ENCODE measurements at places on chromosomes 5 and 9. TPM values are rescaled to one million over a fixed set of nuclear protein-coding genes. Genes with fewer than 3 reads are reported as not detected.

The CDH6 gene
- not detected for polyA plus RNA-seq

The EDIL3 gene
- not detected for polyA plus RNA-seq

The CRHBP gene
- polyA plus RNA-seq: 0.75 TPM

The GGTA1 gene
- polyA plus RNA-seq: 0.20 TPM

The ADAMTS12 gene
- polyA plus RNA-seq: not detected

DNA sequence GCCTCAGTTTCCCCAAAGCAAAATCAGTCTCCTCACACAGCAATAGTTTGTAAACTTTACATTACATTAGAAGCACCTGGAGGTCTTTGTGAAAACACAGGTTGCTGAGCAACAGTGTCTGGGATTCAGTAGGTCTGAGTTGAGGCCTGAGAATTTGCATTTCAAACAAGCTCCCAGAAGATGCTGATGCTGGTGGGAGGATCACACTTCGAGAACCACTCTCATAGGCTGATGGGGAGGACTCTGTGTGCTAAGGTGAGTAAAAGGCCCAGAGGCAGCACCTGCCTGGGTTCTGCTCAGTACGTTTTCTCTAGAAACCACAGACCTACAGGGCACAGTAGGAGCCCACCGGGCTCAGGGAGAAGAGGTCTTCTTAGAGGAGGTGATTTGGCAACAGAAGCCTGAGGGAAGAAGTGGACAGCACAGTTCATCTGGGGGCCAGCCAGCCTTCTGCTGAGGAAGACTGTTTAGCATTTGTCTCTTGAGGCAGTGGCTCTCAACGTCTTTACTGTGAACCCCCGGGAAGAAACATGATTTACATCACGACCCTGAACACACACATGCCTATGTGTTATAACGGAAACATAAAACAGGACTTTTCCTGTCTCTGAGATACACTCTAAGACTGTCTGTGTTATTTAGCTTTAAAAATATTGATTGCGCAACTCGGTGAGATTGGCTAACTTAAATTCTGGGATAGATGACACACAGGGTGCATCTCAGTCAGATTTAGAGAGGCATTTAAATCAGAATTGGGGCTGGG lies 24.8 kb upstream of the DENND1A start:
- DNase-seq: no peak

GRCh38 chr9:108859459-108860114 lies 2.5 kb upstream of the ACTL7A start:
- no peak for DNase-seq

DNA sequence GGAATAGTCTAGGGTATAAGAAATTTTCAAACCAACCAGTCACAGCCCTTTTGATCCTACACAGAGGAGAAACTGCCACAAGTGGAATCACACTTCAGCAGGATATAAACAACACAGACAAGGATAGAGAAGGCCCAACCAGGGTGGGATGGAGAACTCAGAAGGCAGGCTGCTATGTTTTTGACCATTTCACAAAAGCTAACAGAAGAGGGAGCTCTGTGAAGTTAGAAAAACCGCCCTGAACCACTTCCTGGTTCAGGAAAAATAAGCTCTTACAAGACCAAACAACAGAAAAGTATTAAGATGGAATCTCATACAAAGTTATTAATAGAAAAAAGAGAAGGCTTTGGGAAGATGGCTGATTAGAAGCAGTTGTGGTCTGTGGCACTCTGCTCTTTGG lies 960 bp upstream of the IFNB1 start:
- DNase-seq: no peak

DNA sequence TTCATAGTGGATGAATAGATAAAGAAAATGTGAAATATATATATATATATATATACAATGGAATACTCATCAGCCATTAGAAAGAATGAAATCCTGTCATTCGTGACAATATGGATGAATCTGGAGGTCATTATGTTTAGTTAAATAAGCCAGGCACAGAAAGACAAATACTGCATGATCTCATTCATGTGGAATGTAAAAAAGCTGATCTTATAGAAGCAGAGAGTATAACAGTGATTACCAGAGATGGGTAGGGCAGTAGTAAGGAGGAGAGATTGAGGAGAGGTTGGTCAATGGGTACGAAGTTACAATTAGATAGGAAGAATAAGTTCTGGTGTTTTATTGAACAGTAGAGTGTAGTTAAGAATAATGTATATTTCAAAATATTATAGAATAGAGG lies 19.7 kb upstream of the PCDHAC2 start:
- no peak for DNase-seq

DNA sequence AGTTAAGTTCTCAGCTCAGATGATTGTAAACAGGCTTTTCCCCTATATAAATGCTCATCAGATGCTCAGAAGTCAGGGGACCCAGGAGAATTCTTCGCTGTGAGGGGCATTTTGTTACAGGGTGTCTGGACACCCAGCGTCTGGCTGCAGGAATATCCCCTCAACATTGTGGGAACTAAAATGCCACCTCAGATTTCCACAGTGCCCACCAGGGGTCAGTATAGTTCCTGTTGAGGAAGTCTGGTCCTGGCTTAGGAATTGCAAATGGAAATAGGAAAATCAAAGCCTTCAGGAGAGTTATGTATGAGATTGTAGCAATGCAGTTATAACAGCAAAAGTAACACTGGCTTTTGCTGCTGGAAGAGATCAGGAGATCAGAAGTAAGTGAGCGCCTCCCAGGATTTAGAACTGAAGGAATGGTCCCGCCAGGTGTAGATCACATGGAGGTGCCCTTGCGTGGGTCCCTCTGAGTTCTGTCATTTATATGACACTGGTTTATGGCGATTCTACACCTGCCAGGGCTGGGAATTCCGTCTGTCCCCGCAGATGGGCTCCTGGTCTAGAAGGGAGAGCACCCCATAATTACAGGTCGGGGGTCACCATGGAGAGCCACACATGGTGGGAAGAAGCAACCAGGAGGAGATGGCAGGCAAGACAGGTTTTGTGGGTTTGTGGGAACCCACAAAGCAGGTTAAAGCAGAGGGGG lies 47.1 kb upstream of the CTSL start:
- peak; percentile 24 for DNase-seq

GRCh38 chr5:94522117-94522516 lies 96.3 kb downstream of the KIAA0825 start:
- DNase-seq: no peak

DNA sequence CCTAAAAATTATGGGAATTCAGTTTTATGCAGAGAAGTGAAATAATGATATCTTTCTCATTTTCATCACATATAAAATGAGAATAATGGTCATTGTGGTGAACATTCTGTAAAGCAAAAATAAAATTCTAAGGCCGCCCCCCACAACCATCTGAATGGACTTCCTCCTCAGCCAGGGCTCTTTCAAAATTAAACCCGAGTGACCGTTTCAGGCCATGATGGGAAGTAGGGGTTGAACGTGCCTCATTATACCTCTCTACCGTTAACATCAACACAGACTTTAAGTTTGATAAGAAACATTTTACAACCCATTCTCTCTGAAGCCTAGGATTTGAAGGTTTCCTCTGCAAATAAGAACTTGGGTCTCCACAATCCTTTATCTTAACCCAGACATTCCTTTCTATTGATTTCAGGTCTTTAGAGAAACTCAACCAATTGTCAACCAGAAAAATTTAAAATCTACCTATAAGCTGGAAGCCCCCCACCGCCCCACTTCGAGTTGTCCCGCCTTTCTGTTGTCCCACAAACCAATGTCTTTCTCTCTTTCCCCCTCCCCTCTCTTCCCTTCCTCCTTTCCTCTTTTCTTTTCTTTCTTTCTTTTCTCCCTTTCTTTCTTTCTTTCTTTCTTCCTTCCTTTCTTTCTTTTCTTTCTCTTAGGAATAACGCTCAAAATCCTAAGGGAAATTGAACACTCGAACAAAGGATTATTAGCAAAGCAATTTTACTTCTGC lies 1.7 kb upstream of the TMCO6 start:
- DNase-seq: no peak

DNA sequence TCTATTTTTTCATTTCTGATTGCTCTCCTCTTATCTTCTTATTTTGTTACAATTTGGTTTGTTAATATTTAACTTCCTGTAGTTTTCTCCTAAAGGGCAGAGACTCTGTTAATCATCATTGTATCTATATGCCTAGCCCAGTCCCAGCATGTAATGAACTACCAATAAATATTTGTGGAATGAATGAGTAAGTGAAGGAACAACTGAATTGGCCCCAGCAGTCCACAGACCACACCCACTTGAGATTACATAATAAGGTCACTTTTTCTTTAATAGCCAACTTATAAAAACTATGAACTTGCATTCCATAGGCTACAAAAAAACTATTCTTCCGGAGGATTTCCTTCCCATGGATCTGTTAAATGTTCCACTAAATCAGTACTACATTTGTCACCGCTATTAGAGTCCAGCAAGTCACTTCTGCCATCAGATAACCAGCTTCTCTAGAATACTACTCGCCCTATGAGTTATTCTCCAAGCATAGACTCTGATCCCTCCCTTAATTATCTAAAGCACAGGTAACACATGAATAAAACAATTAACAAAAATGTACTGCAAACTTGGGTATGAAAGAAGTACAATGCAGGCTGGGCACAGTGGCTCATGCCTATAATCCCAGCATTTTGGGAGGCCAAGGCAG lies 27.5 kb upstream of the TNPO1 start:
- DNase-seq: no peak

GRCh38 chr5:115586525-115587146 lies 15.6 kb downstream of the TICAM2 start:
- peak; percentile 56 for DNase-seq

- no peak for DNase-seq
These were observed 157.5 kb upstream of the IER5L start for GRCh38 chr9:129335464-129336129.

DNA sequence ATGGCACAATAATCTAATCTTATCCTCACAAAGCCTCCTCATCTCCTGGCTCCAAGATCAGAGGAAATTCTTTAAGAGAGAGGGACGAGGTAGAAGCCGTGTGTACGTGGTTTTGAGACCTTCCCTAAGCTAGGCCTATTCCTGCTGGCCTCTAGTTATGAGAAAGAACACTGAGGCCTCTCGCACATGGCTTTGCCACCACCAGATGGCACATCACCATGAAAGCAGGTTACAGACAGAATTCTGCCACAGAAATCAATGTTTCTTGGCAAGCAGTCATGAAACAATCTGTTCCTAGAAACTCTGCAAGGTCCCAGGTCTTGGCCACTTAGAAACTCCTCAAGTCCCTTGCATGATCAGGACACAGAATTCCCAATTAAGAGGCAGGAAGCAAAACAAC lies 268.2 kb upstream of the TAS2R1 start:
- no peak for DNase-seq
